ENCODE measurements at places on chromosomes 5 and 9.

- no peak for DNase-seq
These were observed 19.9 kb downstream of the OR1J1 start for GRCh38 chr9:122457787-122458186.

- no peak for DNase-seq
These were observed 243.8 kb upstream of the PUM3 start for GRCh38 chr9:3087697-3088096.

- DNase-seq = no peak
These were observed at the start of gene ECM2 for GRCh38 chr9:92535940-92536850. Gene ECM2 (minus strand): TSS chr9:92535990. CDS start chr9:92522866, 13,124 bp downstream.

GRCh38 chr5:139446956-139447779, 7.8 kb upstream of the DNAJC18 start:
- no peak for DNase-seq

- no peak for DNase-seq
These were observed 90.9 kb downstream of the ITGA1 start for GRCh38 chr5:52878656-52879055.

GRCh38 chr5:3899093-3899492, 303.5 kb downstream of the IRX1 start:
- DNase-seq = no peak

DNA sequence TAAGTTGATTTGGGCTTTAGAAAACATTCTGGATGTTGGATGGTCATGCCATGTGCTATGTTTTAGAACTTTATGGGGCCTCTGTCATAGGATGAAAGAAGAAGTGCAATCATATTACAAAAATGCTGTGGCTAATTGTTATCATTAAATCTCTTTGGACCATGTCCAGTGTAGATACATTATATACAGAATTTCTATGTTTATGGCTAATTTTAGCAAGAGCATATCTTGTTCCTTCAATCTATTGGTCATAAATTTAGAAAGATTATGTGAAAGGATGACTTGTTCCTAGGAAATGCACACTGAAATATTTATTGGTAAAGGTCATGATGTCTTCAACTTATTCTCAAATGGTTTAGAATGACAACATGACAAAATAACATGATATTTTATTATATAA, 42.4 kb upstream of the ELL2 start:
- no peak for DNase-seq

GRCh38 chr5:133565993-133566392, 46.3 kb downstream of the FSTL4 start:
- no peak for DNase-seq

DNA sequence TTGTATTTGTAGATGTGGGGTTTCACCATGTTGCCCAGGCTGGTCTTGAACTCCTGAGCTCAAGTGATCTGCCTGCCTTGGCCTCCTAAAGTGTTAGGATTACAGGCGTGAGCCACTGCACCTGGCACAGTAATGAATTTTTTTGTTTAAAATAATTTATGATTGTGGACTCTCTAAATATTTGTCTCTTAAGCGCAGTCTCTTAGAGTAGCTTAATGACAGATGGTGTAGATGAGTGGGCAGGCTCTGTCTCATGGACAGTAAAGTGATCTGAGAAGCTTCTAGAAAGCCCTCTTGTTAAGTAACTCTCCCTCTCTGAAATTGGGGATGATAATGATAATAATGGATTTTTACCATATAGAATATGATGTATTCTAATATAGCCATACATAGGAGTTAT, 47.5 kb upstream of the KIAA1958 start:
- no peak for DNase-seq

- DNase-seq = no peak
These were observed 96.5 kb downstream of the TLE1 start for GRCh38 chr9:81592887-81593266.

GRCh38 chr9:86183229-86184137, 76.0 kb downstream of the C9orf153 start:
- no peak for DNase-seq

DNA sequence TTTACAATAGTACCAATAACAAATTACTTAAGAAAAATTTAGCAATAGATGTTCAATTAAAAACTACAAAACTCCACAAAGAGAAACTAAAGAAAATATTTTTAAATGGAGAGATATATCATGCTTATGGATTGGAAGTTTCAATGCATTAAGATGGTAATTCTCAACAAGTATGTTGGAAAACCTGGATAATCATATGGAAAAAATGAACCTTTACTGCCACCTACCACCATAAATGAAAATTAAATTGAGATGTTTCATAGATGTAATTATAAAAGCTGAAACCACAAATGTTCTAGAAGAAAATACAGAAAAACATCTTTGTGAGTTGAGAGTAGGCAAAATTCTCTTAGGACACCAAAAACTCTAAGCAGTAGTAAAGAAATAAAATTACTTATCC, 121.7 kb downstream of the ANKRD18B start:
- DNase-seq = no peak

Data from CD4-positive, alpha-beta T cell treated with Interleukin-2 at 100 ng/mL for 4 hours (primary cell).